ENCODE measurements at places on chromosomes 4 and X.

- DNase-seq = peak; percentile 68
Observed at GRCh38 chr4:54233697-54234496, 4.8 kb downstream of the PDGFRA start.

GRCh38 chr4:1116838-1117237, 3.5 kb upstream of the RNF212 start:
- DNase-seq = no peak

- no peak for DNase-seq
Observed at GRCh38 chr4:132344924-132345828, 803.9 kb upstream of the PCDH10 start.

DNA sequence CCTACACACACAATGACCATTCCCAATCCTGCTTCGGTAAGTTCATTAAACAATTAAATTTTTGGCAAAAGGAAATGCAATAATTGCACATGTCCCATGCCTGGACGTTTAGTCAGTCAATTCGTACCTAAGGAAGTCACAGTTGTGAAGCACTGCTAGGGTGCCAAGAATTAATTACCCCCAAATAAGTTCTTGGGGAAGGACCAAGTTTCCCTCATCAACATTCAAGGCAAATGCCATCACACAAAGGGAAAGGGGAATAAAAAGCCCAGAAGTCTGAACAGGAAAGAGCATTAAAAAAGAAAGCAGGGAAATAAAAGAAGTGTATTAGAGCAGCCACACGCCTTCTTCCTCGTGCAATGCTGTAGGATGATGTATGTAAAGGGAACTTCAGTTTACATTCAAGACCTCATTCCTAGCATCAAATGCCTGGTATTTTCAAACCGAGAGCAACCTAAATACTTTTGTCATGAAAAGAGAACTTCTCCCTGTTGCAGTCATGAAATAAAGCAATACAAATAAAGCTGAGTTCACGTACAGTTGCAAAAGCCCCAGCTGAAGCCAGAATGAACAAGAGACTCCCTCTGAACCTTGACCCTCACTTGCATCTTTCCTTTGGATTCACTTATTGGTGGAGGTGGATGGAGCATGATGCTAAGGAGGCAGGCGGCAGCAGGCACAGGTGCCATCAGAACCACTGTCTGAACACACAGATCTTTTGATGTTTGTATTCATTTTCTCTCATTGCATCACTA, 124.0 kb upstream of the PPARGC1A start:
- no peak for DNase-seq

DNA sequence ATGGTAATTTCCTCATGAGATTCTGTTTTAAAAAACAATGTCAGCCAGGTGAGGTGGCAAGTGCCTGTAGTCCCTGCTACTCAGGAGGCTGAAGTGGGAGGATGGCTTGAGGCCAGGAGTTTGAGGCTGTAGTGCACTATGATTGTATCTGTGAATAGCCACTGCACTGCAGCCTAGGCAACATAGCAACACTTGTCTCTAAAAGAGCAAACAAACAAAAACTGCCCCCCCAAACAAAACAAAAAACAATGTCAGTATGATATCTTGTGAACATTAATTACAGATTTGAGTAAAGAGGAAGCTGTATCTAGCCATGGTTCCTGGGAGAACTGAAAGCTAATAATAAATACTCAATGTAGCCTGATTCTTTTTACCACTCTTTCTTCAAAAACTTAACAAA, 6.8 kb upstream of the MSL3 start:
- no peak for DNase-seq

DNA sequence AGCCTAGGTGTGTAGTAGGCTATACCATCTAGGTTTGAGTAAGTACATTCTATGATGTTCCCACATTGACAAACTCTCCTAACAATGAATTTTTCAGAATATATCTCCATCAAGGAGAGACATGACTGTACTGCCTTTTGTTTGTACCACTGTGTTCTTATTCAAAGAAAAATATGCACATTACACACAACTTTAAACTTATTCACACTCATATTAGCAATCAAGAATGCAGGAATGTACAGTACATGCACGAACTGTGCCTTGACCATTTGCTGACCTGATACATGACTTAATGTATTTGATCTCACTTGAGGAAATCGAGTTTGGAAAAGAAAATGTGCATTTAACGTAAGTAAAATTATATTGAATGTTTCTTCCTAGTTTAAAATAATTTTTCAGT, 525.1 kb upstream of the AGA start:
- no peak for DNase-seq

- DNase-seq = no peak
Observed at GRCh38 chrX:53319614-53320542, 38.5 kb upstream of the IQSEC2 start.

- DNase-seq = no peak
Observed at GRCh38 chr4:28665306-28665705, 1804.7 kb downstream of the STIM2 start.

GRCh38 chr4:110294165-110294564, 95.8 kb upstream of the ELOVL6 start:
- no peak for DNase-seq

DNA sequence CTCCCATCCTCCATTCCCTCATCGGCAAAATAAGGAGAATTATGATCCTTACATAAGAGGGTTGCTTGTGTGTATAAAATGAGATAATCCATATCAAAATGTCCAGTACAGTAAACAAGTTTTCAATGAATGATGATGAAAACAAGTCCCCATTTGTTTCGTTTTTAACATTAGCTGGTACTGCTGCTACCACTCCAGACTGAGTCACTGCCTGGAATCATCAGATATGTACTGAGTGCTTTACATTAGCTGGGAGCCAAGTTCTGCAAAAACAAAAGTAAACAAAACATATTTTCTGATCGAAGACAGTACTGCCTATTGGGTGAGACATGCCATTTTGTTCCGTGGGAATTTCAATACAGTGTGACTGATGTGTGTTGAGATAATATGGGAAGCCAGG, 123.2 kb upstream of the IGFBP7 start:
- DNase-seq = no peak

DNA sequence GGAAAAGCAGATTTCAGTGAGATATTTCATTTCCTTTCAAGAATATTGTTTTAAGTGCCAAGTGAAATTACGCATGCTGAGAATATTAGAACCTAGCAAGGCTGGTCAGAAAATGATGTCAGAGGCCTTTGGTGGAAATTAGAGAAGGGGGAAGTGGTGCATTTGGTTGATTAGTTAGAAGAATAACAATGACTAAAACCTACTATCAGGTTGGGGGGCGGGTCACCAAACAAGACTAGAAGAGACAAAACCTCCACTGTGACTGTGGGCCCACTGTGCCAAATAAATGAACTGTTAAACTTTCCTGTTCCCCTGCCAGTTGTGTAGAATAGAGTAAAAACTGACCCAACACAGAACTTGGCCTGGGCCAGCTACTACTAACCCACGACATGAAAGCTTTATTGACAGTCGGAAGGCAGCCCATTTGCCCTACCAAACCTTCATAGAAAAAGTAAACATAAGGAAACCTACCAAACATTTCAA, 2.9 kb downstream of the RAPGEF2 start:
- DNase-seq = no peak

DNA sequence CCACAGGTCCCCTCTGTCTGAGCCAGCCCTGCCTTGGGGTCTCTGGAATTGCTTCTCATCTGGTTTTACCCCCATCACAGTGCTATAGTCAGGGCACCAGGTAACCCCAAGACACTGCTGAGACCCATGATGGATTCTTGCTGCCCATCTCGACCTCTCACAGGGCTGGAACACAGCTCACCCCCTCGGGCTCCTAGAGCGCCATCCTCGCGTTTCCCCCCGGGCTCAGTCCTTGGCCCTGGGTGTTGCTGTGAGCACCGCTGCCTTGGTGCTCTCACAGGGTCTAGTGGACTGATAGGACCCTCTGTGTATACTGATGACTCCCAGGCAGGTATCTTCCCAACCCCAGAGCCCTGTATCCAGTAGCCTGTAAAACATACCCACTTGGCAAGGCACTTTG, 8.8 kb downstream of the MAEA start:
- no peak for DNase-seq

DNA sequence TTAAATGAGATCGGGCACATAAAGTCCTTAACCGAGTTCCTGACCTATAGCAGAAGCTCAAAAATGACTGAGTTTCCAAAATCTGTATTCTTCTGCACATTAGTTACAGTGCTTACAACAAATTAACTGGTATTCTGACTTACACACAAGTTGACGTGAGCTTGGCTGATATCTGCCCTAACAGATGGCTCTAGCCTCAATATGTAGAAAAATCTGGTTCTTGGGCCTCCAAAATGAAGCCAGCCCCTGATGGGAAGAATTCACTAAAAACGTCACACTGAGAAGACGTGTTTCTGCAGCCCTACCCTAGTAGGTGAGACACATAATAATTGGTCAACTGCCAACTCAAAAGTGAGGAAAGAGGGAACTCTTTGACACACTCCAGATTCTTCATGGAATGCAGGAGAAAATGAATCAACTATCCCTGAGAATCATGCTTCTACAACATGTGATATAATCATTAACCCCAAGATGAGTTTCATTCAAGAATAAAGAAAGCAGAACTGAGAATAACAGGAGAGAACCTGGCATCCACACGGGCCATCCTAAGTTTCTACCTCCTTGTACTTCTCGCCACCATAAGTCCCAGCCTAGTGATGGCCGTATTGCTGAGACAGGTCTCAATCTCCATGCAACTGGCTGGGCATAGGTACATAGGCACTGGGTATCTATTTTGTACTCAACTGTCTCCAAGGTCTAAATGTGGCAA, 8.2 kb downstream of the STX18 start:
- no peak for DNase-seq

GRCh38 chrX:104913348-104913747, 307.1 kb downstream of the TEX13A start:
- DNase-seq = no peak

GRCh38 chr4:16136311-16136710, 52.5 kb upstream of the PROM1 start:
- no peak for DNase-seq

GRCh38 chr4:101621120-101621519, 169.4 kb upstream of the BANK1 start:
- no peak for DNase-seq

- DNase-seq = no peak
Observed at GRCh38 chr4:99102634-99103033, 14.0 kb upstream of the ADH5 start.

DNA sequence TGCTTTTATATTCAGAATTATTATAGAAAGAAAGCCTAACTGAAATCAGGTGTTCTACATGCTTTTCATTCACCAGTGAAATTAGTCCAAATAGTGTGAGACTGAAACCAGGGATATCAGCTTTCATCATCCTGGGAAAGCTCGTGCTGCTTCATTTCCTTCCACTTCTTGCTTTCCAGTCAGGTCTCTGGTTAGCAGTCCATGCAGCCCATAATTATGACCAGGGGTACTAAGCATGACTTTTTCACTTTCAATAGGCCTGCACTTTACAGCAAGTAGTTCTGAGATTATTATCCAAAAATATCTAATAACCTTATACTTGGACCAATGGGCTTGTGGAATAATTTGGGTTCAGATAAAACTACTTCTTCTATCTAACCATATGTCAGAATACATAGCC, 673.2 kb upstream of the MAGEB2 start:
- no peak for DNase-seq

- peak; percentile 28 for DNase-seq
Observed at GRCh38 chr4:110197529-110198042, 829 bp downstream of the ELOVL6 start.

DNA sequence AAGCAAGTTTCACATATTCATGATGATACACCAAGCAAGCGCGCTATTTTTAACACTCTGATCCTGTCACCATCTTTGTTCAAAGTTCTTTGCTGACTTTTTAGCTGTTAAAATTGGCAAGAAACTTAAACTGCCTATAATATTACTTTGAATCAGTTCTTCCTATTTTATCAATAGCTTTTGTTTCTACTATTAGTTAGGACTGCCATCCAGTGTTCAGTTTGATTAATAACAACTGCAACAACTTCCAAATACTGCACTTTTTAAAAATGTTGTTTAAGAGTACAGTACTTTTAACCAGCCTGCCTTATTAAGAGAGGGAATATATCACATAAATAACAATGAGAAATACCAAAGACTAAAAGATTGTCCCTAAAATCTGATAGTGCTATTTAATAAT, 614.3 kb downstream of the FAM133A start:
- DNase-seq = no peak

DNA sequence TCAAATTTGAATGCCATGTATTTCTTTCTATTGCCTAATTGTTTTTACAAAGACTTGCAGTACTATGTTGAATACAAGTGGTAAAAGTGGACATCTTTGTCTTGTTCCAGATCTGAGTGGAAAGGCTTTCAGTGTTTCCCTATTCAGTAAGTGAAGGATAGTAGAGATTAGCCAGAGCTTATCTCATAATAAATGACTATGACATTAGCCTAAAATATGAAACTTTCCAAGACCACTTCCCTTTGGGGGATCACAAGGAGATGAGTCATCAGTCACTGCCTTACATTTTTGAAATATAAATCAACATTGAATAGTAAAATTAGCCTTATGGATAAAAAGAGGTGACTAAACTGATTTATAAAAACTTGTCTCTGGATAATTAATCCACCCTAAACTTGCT, 554.1 kb upstream of the MAGEB2 start:
- DNase-seq = no peak

DNA sequence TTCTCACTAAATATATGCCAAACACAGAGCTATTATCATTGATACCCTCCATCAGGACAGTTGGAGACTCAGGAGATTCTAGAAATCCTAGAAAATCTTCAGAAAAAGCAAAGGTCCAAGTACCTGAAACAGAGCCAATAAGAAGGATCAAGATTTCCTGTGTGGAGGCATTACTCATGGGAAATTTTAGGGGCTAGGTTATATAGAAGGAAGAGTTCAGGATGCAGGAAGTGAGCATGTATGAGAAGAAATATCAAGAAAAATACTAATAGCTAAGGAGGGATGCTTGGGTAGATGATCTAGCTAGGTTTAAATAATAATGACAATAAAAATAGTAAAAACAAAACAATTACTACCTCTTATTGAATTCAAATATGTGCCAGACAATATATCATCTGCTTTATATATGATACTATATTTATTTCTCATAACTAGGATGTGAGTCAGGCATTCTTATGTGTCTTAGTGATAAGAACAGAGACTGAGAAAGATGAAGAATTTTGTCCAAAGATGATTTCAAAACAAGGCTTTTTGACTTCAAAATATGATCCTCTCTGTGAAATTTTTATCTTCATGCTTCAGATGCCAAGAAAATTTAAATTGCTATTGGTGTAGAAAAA, 66.4 kb upstream of the HHIP start:
- no peak for DNase-seq

DNA sequence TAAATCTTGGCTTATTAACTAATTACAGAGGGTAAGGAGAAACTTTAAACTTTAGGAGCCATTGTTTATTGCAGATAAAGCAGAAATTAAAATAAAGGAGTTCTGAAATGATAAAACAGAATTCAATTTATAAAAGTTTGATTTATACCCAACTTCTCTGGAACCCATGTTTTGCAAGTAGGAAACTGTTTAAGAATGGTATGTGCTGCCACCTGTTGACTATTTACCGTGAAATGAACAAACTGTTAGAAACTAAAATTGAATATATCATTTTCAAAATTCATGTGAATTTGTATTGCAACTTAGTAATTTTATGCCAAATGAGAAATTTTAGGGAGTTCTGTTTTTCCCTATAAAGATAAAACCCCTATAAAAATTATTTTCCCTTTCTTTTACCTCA, 11.0 kb upstream of the TBC1D8B start:
- no peak for DNase-seq

GRCh38 chrX:22467571-22467970, 194.9 kb downstream of the CBLL2 start:
- no peak for DNase-seq

Data from effector memory CD8-positive, alpha-beta T cell (primary cell).